ENCODE measurements at places on chromosomes 12 and 14. TPM values are rescaled to one million over a fixed set of nuclear protein-coding genes. Genes with fewer than 3 reads are reported as not detected.

DNA sequence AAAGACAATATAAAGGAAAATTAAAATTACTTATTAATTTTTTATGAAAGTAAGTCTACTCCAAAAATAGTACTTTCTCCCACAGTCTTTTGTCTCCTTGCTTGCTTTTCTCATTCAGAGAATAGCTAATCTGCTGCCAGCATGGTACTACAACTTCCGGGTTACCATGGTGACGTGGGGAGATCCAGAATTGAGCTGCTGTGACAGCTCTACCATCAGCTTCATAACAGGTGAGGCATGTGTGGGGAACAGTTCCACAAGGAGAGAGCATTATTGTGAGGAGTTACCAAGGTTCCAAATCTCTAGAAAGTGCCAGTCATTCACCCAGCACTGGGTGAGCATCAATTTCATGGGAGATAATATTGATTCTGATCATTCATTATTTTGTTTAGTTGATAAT, 197.8 kb downstream of the PTPRO start:
- H3K27ac ChIP-seq: no peak overlapping the region
- H3K4me1 ChIP-seq: no peaks in the 10 kb centered on the region
- DNase-seq: no peak
- H3K27me3 ChIP-seq: peaks cover 29% of the 10 kb centered on the region
- no peak overlapping the region for H3K4me3 ChIP-seq

- no peak overlapping the region for H3K4me3 ChIP-seq
- H3K27me3 ChIP-seq: peaks cover 21% of the 10 kb centered on the region
- DNase-seq: no peak
- peaks cover 5% of the 10 kb centered on the region for H3K36me3 ChIP-seq
- H3K4me1 ChIP-seq: peaks cover 14% of the 10 kb centered on the region
Measured at GRCh38 chr14:90088176-90088575, 26.4 kb downstream of the KCNK13 start.

GRCh38 chr12:113970211-113970610, 4.1 kb upstream of the RBM19 start:
- DNase-seq: no peak
- H3K27me3 ChIP-seq: peaks cover 38% of the 10 kb centered on the region
- peaks cover 21% of the 10 kb centered on the region for H3K4me1 ChIP-seq

- no peak overlapping the region for H3K4me3 ChIP-seq
- H3K27ac ChIP-seq: no peak overlapping the region
- H3K36me3 ChIP-seq: no peaks in the 10 kb centered on the region
- DNase-seq: no peak
- peaks cover 2% of the 10 kb centered on the region for H3K4me1 ChIP-seq
Measured at GRCh38 chr12:3165078-3165980, 88.2 kb downstream of the TSPAN9 start.

DNA sequence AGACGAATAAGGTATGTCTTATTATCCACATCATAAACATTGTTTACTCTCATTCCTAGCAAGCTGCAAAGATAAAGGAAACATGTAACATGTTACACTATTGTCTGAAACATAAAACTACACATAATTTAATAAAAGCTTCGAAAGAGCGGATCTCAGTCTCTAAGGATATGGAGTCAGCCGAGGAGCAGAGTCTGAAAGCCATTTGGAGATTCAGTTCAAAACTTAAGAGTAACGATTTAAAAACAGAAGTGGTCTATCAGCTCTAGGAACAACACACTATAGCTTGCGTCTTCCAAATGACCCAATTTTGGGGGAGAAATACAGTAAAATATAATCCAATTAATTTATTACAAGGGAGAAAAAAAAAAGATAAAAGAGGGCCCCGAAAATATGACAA, 775 bp downstream of the NEMF start:
- no peaks in the 10 kb centered on the region for H3K27me3 ChIP-seq
- H3K4me3 ChIP-seq: peak overlapping the region; percentile 92
- peak overlapping the region; percentile 98 for H3K27ac ChIP-seq

- H3K27ac ChIP-seq: no peak overlapping the region
- H3K27me3 ChIP-seq: peaks cover 5% of the 10 kb centered on the region
- DNase-seq: no peak
Measured at GRCh38 chr14:58797010-58797429, 159.3 kb downstream of the DACT1 start.

GRCh38 chr12:32864731-32865130, 31.8 kb downstream of the PKP2 start:
- H3K4me1 ChIP-seq: no peaks in the 10 kb centered on the region
- no peak overlapping the region for H3K4me3 ChIP-seq
- H3K36me3 ChIP-seq: no peaks in the 10 kb centered on the region
- H3K27me3 ChIP-seq: peaks cover 10% of the 10 kb centered on the region
- no peak overlapping the region for H3K27ac ChIP-seq
- DNase-seq: no peak

- no peaks in the 10 kb centered on the region for H3K27me3 ChIP-seq
- no peak for DNase-seq
- no peak overlapping the region for H3K27ac ChIP-seq
- H3K4me3 ChIP-seq: no peak overlapping the region
Measured at GRCh38 chr12:42968426-42968825, 378.9 kb upstream of the PRICKLE1 start.

- DNase-seq: no peak
- no peaks in the 10 kb centered on the region for H3K36me3 ChIP-seq
- H3K27ac ChIP-seq: no peak overlapping the region
- no peaks in the 10 kb centered on the region for H3K27me3 ChIP-seq
- H3K4me1 ChIP-seq: peaks cover 2% of the 10 kb centered on the region
- H3K4me3 ChIP-seq: no peak overlapping the region
Measured at GRCh38 chr14:97757491-97757890, 960.3 kb downstream of the VRK1 start.

- peak overlapping the region; percentile 53 for H3K4me3 ChIP-seq
- H3K27ac ChIP-seq: peak overlapping the region; percentile 72
- peaks cover 74% of the 10 kb centered on the region for H3K4me1 ChIP-seq
- H3K27me3 ChIP-seq: no peaks in the 10 kb centered on the region
Measured at GRCh38 chr12:47311568-47311967, 231.8 kb upstream of the AMIGO2 start.

DNA sequence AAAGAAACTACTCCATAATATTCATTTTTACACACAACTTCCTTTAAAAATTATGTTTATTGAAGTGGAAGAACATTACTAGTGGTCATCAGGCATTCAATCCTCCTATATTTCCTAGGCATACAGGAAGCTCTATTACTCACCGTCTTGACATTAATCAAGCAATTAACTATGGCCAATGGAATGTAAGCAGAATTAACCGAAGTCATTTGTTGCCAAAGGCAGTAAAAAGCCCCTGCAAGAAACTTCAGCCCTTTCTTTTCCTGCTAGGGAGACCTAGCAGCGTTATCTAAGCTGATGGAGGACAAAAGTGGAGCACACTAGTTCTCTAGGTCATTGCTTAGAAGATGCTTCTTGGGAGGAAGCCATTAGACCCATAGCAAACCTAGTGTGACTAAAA, 399.6 kb downstream of the KCNH5 start:
- H3K27me3 ChIP-seq: no peaks in the 10 kb centered on the region
- H3K4me1 ChIP-seq: no peaks in the 10 kb centered on the region
- no peak overlapping the region for H3K27ac ChIP-seq
- H3K4me3 ChIP-seq: no peak overlapping the region
- no peaks in the 10 kb centered on the region for H3K36me3 ChIP-seq

DNA sequence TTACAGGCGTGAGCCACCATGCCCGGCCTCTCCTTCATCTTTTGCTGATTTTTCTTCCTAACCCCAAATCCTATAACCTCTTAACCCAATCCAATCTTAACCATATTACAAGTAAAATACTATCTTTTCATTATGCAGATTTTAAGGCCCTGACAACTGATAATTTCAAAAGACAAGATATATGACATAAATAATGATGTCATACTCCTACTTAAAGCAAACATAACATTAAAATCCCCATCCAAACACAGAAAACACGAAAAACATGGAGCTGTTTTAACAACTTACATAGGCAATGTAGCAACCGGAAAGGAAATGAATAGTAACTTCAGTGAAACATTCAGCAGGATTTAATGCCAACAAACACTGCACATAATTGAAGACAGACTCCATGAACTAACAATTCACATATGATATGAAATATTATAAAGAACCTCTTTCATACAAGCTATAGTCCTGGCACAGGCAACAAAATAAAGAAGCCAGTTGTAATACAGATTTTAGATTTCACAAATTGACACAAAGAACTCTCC, 21.5 kb downstream of the USP44 start:
- H3K27me3 ChIP-seq: peaks cover 20% of the 10 kb centered on the region
- H3K36me3 ChIP-seq: no peaks in the 10 kb centered on the region
- DNase-seq: no peak
- H3K4me1 ChIP-seq: no peaks in the 10 kb centered on the region
- no peak overlapping the region for H3K4me3 ChIP-seq

- peaks cover 18% of the 10 kb centered on the region for H3K36me3 ChIP-seq
- DNase-seq: peak; percentile 83
- peak overlapping the region; percentile 97 for H3K4me3 ChIP-seq
- peaks cover 15% of the 10 kb centered on the region for H3K4me1 ChIP-seq
- H3K27ac ChIP-seq: peak overlapping the region; percentile 98
Measured at GRCh38 chr14:67694791-67695393, 672 bp downstream of the RDH11 start.

DNA sequence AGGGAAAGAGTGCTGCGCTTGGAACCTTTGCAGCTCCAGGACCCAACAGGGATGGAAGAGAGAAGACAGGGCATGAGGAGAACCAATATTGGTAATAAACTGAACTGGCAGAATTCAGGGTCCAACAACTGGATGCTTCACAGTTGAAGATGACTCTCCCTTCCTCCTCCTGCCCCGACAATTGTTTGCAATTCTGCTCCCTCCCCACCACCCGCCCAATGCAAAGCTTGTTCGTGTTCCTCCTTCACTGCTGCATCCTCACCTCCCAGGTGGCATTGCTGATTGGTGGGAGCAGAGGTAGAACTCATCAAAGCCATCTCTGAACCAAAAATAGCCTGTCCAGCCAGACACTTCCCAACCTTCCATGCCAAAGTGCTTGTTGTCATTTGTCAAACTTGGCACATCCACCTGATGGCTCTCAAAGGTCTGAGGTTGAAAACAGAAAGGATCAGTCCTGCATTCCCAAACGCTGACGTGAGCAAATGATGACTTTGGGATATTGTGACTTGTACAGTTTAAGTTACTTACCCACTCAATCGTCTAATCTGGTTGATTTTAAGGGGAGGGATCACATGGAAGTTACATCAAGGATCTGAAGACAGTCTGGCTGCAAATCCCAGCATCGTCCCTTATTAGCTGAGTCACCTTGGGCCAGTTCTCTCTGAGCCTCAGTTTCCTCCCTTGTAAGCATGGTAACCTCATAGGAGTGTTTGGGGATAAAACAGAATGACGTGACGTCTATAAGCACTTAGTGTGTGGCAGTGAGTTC, 242.6 kb upstream of the CRY1 start:
- H3K36me3 ChIP-seq: no peaks in the 10 kb centered on the region
- H3K4me3 ChIP-seq: no peak overlapping the region
- H3K4me1 ChIP-seq: peaks cover 39% of the 10 kb centered on the region
- DNase-seq: no peak
- peaks cover 9% of the 10 kb centered on the region for H3K27me3 ChIP-seq
- H3K27ac ChIP-seq: no peak overlapping the region

GRCh38 chr12:96258104-96258961, 64.2 kb downstream of the ELK3 start:
- H3K4me3 ChIP-seq: no peak overlapping the region
- H3K27ac ChIP-seq: no peak overlapping the region
- H3K36me3 ChIP-seq: peaks cover 11% of the 10 kb centered on the region
- H3K27me3 ChIP-seq: no peaks in the 10 kb centered on the region
- DNase-seq: no peak
- peaks cover 26% of the 10 kb centered on the region for H3K4me1 ChIP-seq

DNA sequence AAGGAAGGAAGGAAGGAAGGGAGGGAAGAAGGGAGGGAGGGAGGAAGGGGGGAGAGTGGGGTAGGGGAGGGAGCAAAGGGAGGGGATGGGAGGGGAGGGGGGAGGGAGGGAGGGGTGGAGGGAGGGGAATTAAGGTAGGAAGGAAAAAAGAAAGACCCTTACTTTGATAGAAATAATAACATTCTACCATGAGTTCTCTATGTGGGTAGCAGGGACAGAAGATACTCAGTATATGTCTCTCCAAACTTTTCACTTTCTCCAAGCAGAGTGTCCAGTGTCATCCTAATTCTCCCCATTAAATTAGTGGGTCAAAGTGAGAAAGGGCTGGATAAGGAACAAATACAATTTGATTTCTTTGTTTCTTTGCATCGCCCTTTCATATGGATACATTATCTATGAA, 553.4 kb upstream of the USP15 start:
- no peaks in the 10 kb centered on the region for H3K4me1 ChIP-seq
- no peak overlapping the region for H3K27ac ChIP-seq
- H3K36me3 ChIP-seq: no peaks in the 10 kb centered on the region
- H3K4me3 ChIP-seq: no peak overlapping the region
- no peaks in the 10 kb centered on the region for H3K27me3 ChIP-seq

- H3K36me3 ChIP-seq: peaks cover 24% of the 10 kb centered on the region
- peak overlapping the region; percentile 98 for H3K27ac ChIP-seq
- no peaks in the 10 kb centered on the region for H3K27me3 ChIP-seq
- peak overlapping the region; percentile 44 for H3K4me3 ChIP-seq
Measured at GRCh38 chr12:116090516-116090915, 187.0 kb downstream of the MED13L start.

GRCh38 chr14:73503648-73504047, 12.9 kb downstream of the RIOX1 start:
- no peak overlapping the region for H3K27ac ChIP-seq
- peaks cover 3% of the 10 kb centered on the region for H3K4me1 ChIP-seq
- peak overlapping the region; percentile 11 for H3K4me3 ChIP-seq

DNA sequence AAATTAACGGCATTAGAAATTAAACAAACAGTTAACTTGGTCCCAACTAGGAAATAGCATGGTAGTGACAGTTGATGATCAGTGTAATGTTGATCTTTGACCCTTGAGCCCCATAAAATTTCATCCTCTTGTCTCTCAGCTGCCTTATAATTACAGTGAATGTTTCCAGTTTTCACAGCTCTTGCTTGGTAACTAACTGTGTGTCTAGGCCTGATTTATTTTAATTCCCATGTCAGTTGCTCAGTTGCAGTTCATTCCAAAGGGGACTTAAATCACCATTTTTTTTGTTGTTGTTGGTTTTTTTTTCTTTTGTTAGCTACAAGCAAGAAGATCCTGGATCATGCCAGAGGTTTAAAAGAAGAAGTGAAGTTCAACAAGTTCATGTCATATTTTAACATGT, 1883.7 kb upstream of the FLRT2 start:
- H3K27ac ChIP-seq: no peak overlapping the region
- DNase-seq: no peak
- no peaks in the 10 kb centered on the region for H3K4me1 ChIP-seq
- H3K27me3 ChIP-seq: no peaks in the 10 kb centered on the region

- no peaks in the 10 kb centered on the region for H3K27me3 ChIP-seq
- no peaks in the 10 kb centered on the region for H3K4me1 ChIP-seq
- H3K27ac ChIP-seq: no peak overlapping the region
- no peak overlapping the region for H3K4me3 ChIP-seq
- peaks cover 5% of the 10 kb centered on the region for H3K36me3 ChIP-seq
Measured at GRCh38 chr14:54942913-54943312, 40.3 kb upstream of the GCH1 start.

GRCh38 chr12:69415471-69416275, 54.5 kb upstream of the FRS2 start:
- H3K4me3 ChIP-seq: no peak overlapping the region
- no peaks in the 10 kb centered on the region for H3K27me3 ChIP-seq
- no peak for DNase-seq
- H3K27ac ChIP-seq: no peak overlapping the region
- H3K4me1 ChIP-seq: no peaks in the 10 kb centered on the region
- H3K36me3 ChIP-seq: no peaks in the 10 kb centered on the region

GRCh38 chr12:32211066-32211899, 104.6 kb downstream of the BICD1 start:
- H3K27ac ChIP-seq: no peak overlapping the region
- DNase-seq: no peak
- no peaks in the 10 kb centered on the region for H3K4me1 ChIP-seq

The A2ML1 gene
- total RNA-seq: not detected

The C12orf56 gene
- not detected for total RNA-seq

The SLIRP gene
- 77.6 TPM for total RNA-seq

The BCL11B gene
- total RNA-seq: 12.9 TPM

The TROAP gene
- total RNA-seq: 103 TPM

The SSPN gene
- total RNA-seq: 1.3 TPM

The P3H3 gene
- not detected for total RNA-seq

The MANSC4 gene
- not detected for total RNA-seq

Measured in natural killer cell treated with Interleukin-12 subunit alpha and Interleukin-12 subunit beta and Interleukin-15 and Interleukin-18, amount 100 ng/mL, for 72 hours (primary cell).